Esophagus muscularis mucosa (tissue), 4 donors: ENCODE measurements at places on chromosomes 7 and 10. TPM values are rescaled to one million over a fixed set of nuclear protein-coding genes. Genes with fewer than 3 reads are reported as not detected.
A peak's percentile ranks its signal among the peaks of the same experiment; 100 is the strongest.

DNA sequence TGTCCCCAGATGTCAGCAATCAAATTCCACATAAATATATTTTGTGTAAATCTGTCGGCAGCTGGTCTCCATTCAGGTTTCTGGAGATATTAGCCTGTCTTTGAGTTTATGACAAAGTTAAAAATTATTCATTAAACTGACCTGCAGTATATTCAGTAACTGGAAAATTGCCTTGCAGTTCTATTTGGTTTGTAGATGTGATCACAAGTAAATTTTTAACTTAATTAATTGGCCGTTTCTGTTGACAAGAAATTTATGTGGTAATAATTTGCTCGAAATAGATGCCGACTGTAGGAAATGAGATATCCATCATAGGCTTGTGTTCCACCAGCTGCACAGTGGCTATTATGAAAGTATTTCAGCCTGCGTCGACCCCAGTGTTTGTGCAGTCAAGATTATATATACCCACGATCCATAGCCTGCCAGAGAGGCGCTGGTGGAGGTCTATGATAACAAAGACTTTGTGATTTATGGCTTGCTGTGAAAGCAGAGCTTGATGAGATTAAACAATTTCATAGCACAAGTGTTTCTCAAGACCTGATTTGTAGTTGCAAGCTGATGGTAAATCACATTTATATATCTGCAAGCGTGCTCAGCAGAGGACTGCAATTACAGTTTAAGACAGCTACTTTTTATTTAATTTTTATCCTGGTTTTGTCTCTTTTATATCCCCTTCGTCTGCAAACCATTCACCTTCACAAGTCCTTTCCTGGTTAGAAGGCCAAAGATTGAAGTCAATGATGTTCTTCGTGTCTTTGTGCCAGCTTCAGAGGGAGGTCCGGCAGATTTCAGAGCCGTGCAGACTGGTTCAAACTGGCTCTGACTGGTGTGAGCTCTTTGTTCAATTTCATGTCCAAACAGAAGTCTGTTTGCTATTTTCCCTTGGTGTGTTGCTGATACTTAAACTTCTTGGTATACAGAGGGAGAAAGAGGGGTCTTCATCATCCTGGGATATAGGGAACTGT, 850.9 kb downstream of the LRMDA start:
- no peak for DNase-seq

GRCh38 chr10:14084875-14085274, 245.8 kb downstream of the FRMD4A start:
- no peak for DNase-seq

Gene ZDHHC4
- 57.4 TPM for total RNA-seq

DNA sequence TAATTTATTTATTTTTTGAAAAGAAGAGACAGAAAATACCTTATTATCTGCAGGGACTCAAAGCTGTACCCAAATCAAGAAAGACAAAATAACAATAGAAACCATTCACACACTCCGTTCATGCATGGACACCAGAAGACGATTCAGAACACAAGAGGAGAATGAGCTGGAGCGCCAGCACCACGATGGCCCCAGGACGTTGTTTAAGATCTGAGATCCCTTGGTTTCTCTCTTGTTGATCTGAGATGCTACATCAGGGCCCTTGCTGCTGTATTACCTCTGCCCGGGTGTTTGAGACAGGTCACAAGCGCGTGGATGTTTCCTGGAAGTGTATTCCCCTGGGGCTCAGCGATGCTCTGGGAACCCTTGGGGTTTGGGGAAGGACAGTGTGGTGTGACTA, 46.8 kb downstream of the CHST3 start:
- DNase-seq, result no peak

DNA sequence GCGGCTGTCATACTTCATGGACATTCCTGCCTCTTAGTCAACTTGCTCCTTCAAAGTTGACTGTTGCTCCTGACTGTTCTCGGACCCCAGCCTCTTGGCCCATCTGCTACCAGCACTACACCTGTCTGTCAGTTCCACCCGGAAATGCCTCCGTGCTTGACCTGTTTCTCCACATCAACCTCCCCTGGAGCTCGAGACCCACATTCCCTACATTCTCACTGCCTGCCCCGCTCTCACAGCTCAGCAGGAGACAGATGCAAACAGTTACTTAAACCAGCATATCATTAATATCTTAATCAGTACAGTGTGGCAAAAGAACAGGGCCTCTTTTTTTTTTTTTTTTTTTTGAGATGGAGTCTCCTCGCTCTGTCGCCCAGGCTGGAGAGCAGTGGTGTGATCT, 174.3 kb downstream of the NRP1 start:
- DNase-seq, result no peak

Gene AMPH
- total RNA-seq, result 7.4 TPM

DNA sequence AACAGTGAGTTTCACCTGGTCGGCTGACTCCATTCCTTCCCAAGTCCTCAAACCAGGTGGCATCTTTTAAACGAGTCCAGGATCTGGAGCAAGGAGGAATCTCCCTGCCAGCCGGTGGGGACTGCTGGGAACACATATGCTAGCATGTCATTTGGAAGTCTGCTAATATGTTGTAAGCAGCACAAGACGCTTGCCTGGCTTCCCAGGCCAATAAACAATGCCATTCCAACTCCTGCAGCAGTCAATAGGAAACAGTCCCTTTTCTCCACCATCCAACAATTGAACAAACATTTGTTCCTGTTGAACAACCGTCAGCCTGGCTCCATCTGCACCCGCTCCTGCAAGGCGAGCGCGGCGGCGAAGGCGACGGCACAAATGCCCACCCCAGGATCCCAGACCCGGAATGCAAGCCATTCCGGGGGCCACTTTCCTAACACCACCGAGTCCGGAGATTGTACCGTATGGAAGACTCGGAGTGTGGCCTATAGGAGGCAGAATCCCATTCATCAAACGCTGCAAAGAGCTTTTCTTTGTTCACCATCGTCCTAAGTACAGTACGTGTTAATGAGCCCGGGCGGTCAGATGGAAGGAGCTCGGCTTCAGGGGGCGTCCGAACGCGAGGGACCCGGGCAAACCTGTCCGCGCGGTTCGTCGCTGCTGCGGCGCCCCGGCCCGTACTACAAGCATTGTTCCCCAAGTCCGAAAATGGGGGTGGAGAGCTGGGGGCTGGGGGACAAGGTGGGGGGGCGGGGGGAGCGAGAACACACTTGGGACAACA, 1.6 kb downstream of the FAM53B start:
- DNase-seq, result no peak

DNA sequence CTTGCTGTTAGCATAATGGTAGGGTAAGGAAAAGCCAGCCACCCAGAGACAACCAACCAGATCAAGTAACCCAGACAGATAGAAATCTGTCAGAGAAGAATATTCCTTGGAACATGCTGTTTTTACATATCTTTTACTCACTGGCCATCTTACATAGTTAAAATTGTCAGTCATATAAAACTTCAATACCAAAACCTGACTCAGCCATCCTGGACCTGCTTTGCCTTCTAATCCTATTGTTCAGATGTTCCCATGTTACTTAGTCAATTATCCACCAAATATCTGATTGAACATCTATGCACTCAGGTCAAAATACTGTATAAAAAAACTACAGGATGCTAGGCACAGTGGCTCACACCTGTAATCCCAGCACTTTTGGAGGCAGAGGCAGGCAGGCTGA, 466.5 kb upstream of the NRP1 start:
- DNase-seq, result no peak

DNA sequence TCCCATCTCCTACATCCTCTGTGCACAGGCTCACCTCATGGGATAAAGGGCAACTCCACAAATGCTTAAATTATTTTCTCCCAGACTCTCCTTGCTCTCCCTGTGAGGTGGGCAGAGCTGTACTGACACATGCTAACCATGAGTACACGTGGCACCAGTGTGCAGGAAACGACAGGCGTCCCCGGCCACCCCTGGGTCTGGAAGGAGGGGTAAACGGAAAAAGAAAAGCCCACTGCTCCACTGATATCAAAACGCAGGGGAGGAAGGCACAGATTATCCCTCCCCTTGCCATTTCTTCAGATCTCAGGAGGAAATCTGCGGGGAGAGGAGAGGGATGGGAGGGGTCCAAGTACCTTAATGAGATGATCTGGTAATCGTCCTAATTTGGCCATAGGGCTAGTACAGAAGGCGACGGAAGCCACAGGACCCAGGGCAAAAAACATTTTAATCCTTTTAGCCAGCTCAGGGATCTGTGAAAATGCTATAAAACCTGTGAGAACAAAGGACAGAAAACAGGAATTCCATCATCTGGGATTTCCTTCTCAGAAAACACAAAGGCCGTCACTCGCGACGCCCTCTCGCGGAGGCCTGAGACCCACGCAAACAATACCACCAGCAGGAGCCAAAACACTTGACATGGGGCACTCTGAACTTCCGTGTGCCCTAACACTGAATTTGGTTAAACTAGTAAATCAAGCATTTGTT, 17.8 kb upstream of the CH25H start:
- peak; percentile 57 for DNase-seq

DNA sequence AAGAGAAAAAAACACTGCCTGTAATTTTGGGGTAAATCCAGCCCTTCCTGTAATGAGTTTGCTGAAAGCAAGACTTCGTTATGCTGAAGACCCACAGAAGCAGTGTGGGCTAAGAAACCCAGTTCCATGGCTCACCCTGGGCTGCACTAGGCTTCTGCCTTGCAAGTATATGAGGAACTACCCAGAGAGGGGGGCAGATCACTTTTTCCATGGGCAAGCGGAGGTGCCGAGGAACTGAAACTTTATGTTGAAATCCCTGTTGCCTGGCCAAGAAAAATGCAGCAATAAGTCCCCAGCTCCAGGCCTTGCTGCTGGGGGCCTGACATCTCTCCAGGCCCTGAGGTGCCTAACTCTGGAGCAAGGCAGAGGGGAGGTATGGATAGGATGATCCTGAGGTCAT, 8.5 kb downstream of the RASSF4 start:
- DNase-seq, result no peak

Gene ZNF804B
- not detected for total RNA-seq

Gene HYAL4
- total RNA-seq, result not detected

Gene GRID2IP
- total RNA-seq, result not detected

DNA sequence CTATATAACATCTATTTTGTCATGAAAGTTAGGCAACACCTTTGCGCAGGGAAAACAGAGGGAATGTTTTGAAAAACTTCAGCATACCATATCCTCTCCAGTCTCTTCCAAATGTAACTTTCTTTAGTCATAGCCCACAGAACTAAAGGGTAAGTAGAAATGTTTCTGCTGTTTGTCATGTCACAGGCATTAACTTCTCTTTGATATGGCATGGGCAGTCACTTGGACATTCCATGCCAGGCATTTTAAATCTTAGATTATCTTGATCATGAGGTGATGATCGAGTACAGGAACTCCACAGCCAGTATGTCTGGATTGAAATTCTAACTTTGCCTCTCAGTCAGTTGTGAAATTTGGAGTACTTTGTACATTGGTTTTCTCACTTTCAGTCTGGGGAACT, 27.5 kb upstream of the ETV1 start:
- no peak for DNase-seq

- DNase-seq, result peak; percentile 74
These were observed 372.8 kb upstream of the MGMT start for GRCh38 chr10:129094233-129094632.
